ENCODE measurements at places on chromosomes 2 and 18. TPM values are rescaled to one million over a fixed set of nuclear protein-coding genes. Genes with fewer than 3 reads are reported as not detected.

Gene TRIB2
- 10.5 TPM for total RNA-seq

Gene WNT10A
- 0.44 TPM for total RNA-seq

Gene C2orf78
- total RNA-seq = not detected

Gene SERPINB13
- total RNA-seq = not detected

Gene KIF1A
- 1.9 TPM for total RNA-seq

DNA sequence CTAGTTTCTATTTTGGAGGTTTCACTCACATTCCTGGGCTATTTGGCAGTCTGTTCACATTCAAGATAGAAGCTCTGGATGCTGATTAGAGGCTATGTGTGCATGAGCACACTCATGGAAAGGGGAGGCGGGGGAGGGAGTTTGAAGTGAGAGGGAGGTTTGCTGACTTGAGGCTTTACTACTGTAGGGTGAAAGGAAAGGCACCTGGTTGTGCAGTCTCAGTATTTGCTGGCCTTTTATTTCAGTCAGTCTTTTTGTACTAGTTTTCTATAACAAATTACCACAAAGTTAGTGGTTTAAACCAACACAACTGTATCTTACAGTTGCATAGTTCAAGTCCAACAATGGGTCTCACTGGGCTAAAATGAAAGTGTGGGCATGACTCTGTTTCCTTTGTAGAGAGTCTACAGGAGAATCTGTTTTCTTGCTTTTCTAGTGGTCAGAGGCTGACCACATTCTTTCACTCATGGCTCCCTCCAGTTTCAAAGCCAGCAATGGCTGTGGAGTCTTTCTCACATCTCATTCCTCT is 47.7 kb upstream of the NR4A2 start:
- DNase-seq = no peak

- no peak for DNase-seq
Observed at GRCh38 chr2:88549616-88550292, 77.5 kb downstream of the EIF2AK3 start.

GRCh38 chr18:4181086-4181485 is 274.0 kb downstream of the DLGAP1 start:
- DNase-seq = no peak

DNA sequence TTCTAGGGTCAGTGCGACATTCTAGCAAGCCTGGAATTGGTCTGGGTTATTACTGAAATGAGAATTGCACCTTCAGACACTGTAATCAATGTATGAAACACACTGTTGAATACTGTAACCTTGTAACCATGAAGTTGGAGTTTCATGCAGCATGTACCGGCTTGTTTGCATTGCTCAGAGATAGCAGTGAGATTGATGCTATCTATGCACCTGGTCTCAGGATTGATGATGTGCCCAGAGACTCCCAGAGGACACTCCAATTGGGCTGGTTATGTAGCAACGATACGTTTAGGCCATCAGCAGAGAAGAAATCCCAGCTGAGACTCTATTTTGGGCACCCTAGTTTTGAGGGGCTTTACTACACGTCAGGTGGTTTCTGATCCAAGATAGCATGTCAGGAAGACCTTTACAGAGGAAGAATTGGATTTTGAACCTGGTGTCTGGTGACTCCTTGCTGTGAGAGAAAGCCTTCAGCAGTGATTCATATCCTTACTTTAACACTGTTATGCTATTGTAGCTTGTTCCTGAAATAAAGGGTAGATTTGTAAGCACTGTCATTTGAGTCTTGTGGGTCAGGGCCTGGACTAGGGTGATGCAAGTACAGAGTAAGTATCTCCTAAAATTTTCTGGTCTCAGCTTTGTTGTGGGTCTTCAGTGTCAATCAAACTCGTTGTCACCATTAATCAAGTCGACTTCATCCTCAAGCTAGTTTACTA is 305.1 kb upstream of the GULP1 start:
- no peak for DNase-seq

- DNase-seq = no peak
Observed at GRCh38 chr2:23409248-23409647, 24.3 kb downstream of the KLHL29 start.

DNA sequence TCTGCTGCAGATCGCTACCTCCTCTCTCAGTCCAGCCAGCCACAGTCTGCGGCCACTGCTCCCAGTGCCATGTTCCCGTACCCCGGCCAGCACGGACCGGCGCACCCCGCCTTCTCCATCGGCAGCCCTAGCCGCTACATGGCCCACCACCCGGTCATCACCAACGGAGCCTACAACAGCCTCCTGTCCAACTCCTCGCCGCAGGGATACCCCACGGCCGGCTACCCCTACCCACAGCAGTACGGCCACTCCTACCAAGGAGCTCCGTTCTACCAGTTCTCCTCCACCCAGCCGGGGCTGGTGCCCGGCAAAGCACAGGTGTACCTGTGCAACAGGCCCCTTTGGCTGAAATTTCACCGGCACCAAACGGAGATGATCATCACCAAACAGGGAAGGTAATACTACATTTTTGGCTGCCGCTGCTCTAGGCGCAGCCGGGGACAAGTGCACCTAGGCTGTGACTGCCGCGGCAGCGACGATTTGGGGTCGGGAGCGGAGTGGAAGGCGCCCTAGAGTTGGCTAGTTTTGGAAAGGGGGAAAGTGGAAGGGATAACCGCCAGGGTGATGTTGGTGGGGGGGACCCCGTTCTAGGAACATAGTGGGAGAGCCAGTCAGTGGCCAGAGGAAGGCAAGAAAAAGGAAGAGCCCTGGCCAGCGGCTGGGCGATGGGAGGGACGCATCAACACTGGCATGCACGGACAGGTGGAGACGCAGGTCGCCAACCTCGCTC is 776 bp downstream of the TBR1 start:
- DNase-seq = no peak

DNA sequence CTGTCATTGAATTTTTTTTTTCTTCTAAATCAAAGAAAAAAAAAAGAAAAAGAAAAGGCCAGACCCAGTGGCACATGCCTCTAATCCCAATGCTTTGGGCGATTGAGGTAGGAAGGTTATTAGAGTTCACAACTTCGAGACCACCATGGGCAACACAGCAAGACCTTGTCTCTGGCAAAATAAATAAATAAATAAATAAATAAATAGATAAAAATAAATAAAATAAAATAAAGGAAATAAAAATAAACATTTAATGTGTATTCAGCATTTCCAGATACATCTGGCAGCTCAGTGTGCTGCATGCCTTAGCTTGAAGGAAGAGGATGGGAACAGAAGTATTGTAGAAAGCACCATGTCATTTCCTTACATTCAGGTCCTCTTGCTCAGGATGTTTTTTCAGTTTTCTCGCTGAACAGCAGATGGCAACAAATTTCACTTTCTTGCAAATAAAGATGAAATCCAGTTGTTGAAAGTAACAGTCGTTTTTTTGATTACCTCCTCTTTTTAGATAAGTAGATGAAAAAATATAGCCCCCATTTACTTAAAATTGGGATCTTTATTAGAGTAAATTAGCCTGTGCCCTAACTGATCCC is 25.7 kb upstream of the FAM178B start:
- DNase-seq = no peak

- no peak for DNase-seq
Observed at GRCh38 chr2:23592061-23592685, 207.2 kb downstream of the KLHL29 start.

GRCh38 chr2:150853263-150853662 is 365.8 kb upstream of the RND3 start:
- DNase-seq = no peak

- no peak for DNase-seq
Observed at GRCh38 chr2:39289609-39290008, 45.8 kb upstream of the CDKL4 start.

- DNase-seq = no peak
Observed at GRCh38 chr2:105409717-105410116, 10.9 kb upstream of the FHL2 start.

DNA sequence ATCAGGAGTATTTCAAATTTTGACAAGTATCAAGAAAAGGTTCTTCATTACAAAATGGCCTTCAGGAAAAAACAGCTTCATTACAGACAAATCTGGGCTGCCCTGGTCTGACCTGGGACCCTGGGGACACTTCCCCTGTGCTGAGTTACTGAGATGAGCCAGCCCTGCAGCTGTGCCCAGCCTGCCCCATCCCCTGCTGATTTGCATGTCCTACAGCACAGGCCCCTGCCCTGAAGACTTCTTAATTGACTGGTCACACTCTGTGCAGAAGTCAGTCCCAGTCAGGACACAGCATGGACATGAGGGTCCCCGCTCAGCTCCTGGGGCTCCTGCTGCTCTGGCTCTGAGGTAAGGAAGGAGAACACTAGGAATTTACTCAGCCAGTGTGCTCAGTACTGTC is 235.1 kb downstream of the ANKRD36B start:
- DNase-seq = no peak

DNA sequence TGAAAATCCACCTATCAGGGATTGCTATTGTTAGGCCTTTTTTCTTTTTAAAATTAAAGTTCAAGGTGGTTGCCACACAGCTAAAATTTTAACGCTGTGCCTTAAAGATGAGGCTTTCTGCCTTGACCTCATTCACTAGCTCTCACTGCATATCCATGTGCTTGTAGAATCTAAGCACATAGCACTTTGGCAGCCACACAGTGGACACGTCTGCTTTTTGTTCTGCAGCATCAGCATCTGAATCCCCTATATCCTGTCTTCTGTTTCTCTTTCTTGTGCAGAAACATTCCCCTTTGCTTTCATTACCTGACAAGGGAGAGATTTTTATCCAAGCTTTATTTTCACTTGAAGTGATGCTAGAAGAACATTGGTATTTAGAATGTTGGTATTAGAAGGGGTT is 38.1 kb downstream of the RALB start:
- no peak for DNase-seq

- DNase-seq = no peak
Observed at GRCh38 chr18:24234330-24234729, 95.5 kb downstream of the CABYR start.

GRCh38 chr2:194720462-194720861 is 936.6 kb upstream of the SLC39A10 start:
- no peak for DNase-seq
